ENCODE measurements at places on chromosomes 7 and 10. TPM values are rescaled to one million over a fixed set of nuclear protein-coding genes. Genes with fewer than 3 reads are reported as not detected.

The MASTL gene
- 6.8 TPM for total RNA-seq

The GPR15LG gene
- not detected for total RNA-seq

The PTF1A gene
- not detected for total RNA-seq

The PARP12 gene
- 9.1 TPM for total RNA-seq

The AKR1C2 gene
- total RNA-seq: 13.5 TPM

The NACAD gene
- 0.83 TPM for total RNA-seq

The CPN1 gene
- not detected for total RNA-seq

The GPR146 gene
- 1.00 TPM for total RNA-seq

The PRTFDC1 gene
- 23.3 TPM for total RNA-seq

The BRAT1 gene
- total RNA-seq: 15.4 TPM

The GHRHR gene
- not detected for total RNA-seq

The RAB19 gene
- not detected for total RNA-seq

The DRGX gene
- total RNA-seq: not detected

The SEC61G gene
- total RNA-seq: 259 TPM

The LOXL4 gene
- total RNA-seq: 32.9 TPM

The ACHE gene
- not detected for total RNA-seq

The SLC13A1 gene
- not detected for total RNA-seq

The PLEKHS1 gene
- total RNA-seq: 0.09 TPM

The PVRIG gene
- total RNA-seq: not detected

The TMEM236 gene
- under 0.01 TPM for total RNA-seq

The ENTPD1 gene
- 0.74 TPM for total RNA-seq

The ECHS1 gene
- 70.7 TPM for total RNA-seq

The CCL24 gene
- 0.28 TPM for total RNA-seq

The CYREN gene
- total RNA-seq: 43.8 TPM

The ACTR3C gene
- 1.6 TPM for total RNA-seq

The LRIT1 gene
- not detected for total RNA-seq

The CALML5 gene
- not detected for total RNA-seq

The MRPS24 gene
- 97.3 TPM for total RNA-seq

The GPR158 gene
- 0.18 TPM for total RNA-seq

The TFEC gene
- total RNA-seq: under 0.01 TPM

The EN2 gene
- total RNA-seq: under 0.01 TPM

The CH25H gene
- total RNA-seq: 0.55 TPM

The HABP2 gene
- total RNA-seq: not detected

The VPS37D gene
- 5.7 TPM for total RNA-seq

The ZNF804B gene
- total RNA-seq: not detected

The GET4 gene
- total RNA-seq: 16.1 TPM

The NYAP1 gene
- total RNA-seq: 0.14 TPM

The TEX47 gene
- total RNA-seq: not detected

The DPP6 gene
- not detected for total RNA-seq

The SGMS1 gene
- total RNA-seq: 55.6 TPM
